ENCODE measurements at places on chromosomes 5 and 9. TPM values are rescaled to one million over a fixed set of nuclear protein-coding genes. Genes with fewer than 3 reads are reported as not detected.

The OR13D1 gene
- not detected for total RNA-seq

The PCDHB14 gene
- total RNA-seq = 1.9 TPM

The AFAP1L1 gene
- 40.6 TPM for total RNA-seq

The SYK gene
- 5.4 TPM for total RNA-seq

The CCL27 gene
- 0.41 TPM for total RNA-seq

The SLC45A2 gene
- not detected for total RNA-seq

- no peaks in the 10 kb centered on the region for H3K4me1 ChIP-seq
- no peak overlapping the region for H3K4me3 ChIP-seq
These were observed 41.3 kb downstream of the CFAP77 start for GRCh38 chr9:132451276-132451675.

GRCh38 chr5:72018143-72018803 lies 89.0 kb upstream of the MAP1B start:
- DNase-seq = peak; percentile 30
- no peak overlapping the region for H3K27ac ChIP-seq
- H3K4me1 ChIP-seq = peaks cover 6% of the 10 kb centered on the region
- H3K4me3 ChIP-seq = no peak overlapping the region
- H3K36me3 ChIP-seq = no peaks in the 10 kb centered on the region

DNA sequence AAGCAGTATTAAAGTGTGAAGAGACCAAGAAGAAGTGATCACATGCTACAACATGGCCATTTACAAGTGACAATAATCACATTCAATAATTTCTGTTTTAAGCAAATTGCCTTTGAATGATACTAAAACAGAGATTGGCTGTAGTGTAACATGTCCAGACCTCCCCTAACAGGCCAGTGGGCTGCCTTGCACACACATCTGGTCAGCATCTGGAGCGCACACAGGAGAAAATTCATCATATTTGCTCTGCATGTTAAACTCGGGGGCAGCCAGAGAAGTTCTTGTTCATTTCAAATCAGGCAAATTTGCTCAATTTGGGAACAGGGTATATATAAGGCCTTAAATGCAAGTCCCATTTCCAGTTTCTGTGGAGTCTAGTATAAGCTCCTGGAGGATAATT lies 111.1 kb upstream of the FBXL7 start:
- peak; percentile 33 for DNase-seq
- no peaks in the 10 kb centered on the region for H3K36me3 ChIP-seq
- H3K27ac ChIP-seq = peak overlapping the region; percentile 57
- H3K4me3 ChIP-seq = no peak overlapping the region
- peaks cover 12% of the 10 kb centered on the region for H3K27me3 ChIP-seq
- H3K4me1 ChIP-seq = no peaks in the 10 kb centered on the region

GRCh38 chr9:121026260-121026691 lies 23.8 kb downstream of the C5 start:
- DNase-seq = no peak
- H3K4me1 ChIP-seq = no peaks in the 10 kb centered on the region
- H3K27ac ChIP-seq = no peak overlapping the region
- no peaks in the 10 kb centered on the region for H3K36me3 ChIP-seq
- no peaks in the 10 kb centered on the region for H3K27me3 ChIP-seq

DNA sequence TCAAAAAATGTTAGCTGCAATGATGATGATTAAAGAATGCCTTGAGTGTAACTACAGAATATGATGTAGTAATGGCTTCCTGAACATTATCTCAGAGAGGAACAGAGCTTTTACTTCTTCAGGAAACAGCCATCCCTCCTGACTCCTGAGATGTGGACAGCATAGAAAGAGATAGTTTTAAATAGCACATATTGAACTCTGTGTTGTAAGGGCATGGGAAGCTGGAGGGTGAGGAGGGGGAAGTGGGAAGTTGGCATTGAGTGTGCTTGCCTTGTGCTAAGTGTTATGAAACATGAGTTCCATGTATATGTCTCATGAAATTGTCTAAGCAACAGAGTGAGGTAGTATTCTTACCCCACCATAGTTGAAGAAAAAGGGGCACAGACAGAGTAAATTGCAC lies 161.5 kb upstream of the SLC28A3 start:
- H3K4me3 ChIP-seq = no peak overlapping the region
- H3K27ac ChIP-seq = no peak overlapping the region
- DNase-seq = no peak

DNA sequence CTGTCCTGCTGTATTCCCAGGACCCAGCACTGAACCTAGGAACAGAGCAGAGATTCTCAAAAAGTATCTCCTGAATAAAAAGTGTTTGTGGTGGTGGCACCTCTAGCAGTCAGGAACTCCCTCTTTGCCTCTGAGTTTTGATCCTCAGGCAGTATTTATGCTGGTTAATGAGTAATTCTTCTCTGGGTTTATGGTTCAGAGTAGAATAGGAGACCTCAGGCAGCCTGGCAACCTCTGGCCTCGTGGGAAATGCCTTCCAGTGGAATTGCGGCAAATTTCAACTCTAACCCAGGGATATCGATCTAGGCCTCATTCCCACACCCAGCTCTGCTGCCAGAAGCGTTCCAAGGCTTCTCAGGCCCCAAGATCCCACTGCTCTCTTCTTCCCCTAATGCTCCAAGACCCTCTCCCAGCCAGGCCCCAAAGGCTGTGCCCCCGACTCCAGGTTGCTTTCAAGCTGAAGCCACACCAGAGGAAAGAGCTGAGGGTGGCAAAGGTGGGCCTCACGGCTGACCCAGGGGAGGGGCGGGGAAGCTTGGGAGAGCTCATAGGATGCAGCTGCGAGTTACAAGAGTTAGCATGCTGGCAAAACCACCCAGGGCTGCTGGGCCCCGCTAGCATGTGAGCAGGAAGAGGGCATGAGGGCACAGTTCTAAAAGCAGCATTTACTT lies 10.9 kb upstream of the HDHD3 start:
- peaks cover 59% of the 10 kb centered on the region for H3K36me3 ChIP-seq
- H3K27me3 ChIP-seq = no peaks in the 10 kb centered on the region
- no peak for DNase-seq
- H3K27ac ChIP-seq = no peak overlapping the region

DNA sequence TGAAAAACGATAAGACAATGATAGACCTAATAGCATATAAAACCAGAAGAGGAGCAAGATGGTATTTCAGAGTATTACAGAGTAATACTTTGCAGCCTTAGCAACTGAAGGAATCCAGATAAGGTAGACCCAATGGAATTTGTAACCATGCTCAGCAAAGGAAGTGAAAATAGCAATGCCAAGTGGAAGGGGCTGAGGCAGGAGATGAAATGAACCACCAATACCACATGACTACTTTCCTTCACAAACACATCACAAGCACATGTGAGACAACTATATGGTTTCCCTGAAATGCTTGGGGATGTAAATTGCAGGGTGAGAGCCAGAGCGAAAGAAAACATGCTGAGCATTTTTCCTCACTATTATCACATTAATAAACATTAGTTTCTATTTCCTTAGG lies 79.8 kb upstream of the MELK start:
- H3K27me3 ChIP-seq = no peaks in the 10 kb centered on the region
- peaks cover 13% of the 10 kb centered on the region for H3K4me1 ChIP-seq
- H3K36me3 ChIP-seq = no peaks in the 10 kb centered on the region

DNA sequence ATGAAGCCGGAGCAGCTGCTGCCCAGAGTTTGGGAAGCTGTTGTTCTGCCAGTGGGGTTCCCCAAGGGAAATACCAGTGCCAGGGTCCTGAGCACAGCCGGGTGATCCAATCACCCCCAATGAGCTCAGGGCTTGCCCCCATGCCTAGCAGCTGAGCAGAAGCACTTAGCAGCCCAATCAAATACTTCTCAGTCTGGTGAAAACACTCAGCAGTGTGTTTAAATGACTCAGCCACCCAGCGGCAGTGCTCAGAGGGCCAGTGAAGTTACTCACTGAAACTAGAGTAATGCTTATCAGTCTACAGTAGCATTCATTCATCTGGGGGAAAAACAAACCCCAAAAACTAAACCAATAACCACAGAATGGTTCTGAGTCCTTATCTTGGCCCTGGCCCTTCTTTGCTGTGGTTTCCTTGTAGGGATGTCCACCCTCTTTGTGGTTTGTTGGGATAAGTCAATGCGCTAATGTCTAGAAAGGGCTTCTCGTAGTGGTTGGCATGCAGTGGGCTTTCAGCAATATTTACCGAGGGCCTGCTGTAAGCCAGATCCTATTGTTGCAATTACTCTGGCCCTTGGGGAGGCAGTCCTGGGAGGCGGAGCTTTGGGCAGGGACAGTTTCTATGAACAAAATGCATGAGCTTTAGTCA lies 43.1 kb downstream of the LHX2 start:
- no peaks in the 10 kb centered on the region for H3K4me1 ChIP-seq
- no peaks in the 10 kb centered on the region for H3K36me3 ChIP-seq
- no peak overlapping the region for H3K27ac ChIP-seq
- DNase-seq = no peak
- H3K4me3 ChIP-seq = no peak overlapping the region
- H3K27me3 ChIP-seq = peaks cover 38% of the 10 kb centered on the region

- H3K4me3 ChIP-seq = no peak overlapping the region
- DNase-seq = no peak
- no peaks in the 10 kb centered on the region for H3K27me3 ChIP-seq
- H3K27ac ChIP-seq = no peak overlapping the region
- H3K4me1 ChIP-seq = peaks cover 30% of the 10 kb centered on the region
These were observed 5.3 kb downstream of the ASPN start for GRCh38 chr9:92476962-92477361.

- no peak overlapping the region for H3K4me3 ChIP-seq
- no peak for DNase-seq
- peaks cover 70% of the 10 kb centered on the region for H3K36me3 ChIP-seq
- no peaks in the 10 kb centered on the region for H3K4me1 ChIP-seq
These were observed 202.6 kb downstream of the ZSWIM6 start for GRCh38 chr5:61534481-61535267.
